GM03348 (cell line): ENCODE measurements at places on chromosomes 1 and 21.

DNA sequence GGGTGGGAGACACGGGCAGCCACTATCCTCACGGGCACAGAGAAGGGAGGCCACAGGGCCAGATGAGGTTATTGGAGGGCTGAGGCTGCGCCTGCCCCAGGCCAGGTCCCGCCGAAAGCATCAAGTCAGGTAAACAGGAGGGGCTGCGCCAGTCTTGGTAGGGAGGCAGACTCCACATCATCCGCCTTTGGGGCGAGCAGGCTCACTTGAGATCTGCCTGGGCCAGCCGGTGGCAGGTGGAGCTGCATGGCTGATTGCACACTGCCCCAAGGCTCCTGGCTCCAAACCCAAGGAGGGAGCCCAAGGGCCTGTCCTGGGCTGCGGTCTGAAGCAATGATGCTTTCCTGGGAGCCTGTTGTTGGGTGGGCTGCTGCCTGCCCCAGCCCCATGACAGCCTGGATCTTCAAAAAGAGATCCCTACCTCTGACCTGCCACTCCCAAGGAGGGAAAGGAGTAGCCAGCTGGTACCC lies 4.6 kb downstream of the SMIM1 start:
- no peak for DNase-seq

DNA sequence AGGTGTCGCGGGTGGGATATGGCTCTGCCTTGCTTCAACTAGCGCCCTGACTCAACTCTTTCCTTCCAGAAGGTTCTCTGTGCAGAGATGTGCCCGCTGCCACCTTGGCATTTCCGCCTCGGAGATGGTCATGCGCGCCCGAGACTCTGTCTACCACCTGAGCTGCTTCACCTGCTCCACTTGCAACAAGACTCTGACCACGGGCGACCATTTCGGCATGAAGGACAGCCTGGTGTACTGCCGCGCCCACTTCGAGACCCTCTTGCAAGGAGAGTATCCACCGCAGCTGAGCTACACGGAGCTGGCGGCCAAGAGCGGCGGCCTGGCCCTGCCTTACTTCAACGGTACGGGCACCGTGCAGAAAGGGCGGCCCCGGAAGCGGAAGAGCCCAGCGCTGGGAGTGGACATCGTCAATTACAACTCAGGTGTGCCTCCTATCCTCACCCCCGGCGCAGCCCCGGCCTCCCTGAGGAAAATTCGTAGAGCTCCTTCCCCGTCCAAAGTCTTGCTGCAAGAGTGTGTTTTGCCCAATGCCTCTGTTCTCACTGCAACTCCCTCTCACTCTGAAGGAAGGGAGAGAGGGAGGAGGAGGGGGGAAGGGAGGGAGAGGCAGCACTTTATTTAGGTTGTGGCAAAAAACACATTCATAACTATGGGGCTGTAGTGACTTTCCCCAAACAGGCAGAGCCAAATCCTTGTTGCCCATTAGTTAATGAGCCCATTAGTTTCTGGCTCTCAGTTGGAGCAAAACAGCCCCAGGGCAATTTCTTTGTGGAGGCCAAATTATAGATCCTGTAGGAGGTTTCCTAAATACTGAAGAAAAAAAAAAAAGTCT lies 4.3 kb downstream of the LHX9 start:
- no peak for DNase-seq

GRCh38 chr1:116436611-116436970 lies 63.5 kb downstream of the ATP1A1 start:
- no peak for DNase-seq

GRCh38 chr1:47898133-47898845 lies 98.9 kb downstream of the TRABD2B start:
- no peak for DNase-seq

GRCh38 chr21:19781881-19782652 lies 1216.1 kb upstream of the NCAM2 start:
- DNase-seq: no peak

DNA sequence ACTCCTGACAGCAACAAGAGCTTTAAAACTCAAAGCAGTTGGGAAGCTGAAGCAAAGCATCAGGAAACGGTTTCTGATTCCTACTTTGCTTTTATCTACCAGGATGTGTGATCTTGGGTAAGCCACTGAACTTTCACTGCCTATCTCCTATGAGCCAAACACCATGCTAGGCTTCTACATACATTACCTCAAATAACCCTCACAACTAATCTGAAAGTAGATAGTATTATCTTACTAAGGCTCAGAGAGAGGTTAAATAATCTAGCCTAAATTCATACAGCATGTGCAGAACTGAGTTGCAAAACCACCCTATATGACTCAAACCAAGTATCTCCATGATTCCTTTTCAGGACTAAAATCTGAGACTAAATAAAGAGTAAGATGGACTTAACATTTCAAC lies 83.8 kb downstream of the EVI5 start:
- peak; percentile 12 for DNase-seq

DNA sequence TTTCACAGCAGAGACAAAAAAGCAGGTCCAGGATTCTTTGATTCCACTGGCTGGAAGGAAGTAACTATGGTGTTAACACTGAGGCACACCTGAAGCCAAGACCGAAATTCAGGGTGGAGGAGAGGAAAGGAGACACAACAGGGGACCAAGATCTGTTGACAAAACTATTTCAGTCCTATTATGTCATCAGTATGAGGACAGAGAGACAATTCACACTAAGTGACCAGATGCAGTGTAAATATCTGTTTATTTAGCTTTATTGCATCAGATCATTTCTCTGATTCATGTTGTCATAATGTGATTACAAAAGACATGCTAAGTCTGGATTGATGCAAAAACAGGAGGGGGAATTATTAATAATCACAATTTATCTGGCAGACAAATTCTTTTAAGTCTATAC lies 118.8 kb downstream of the SIPA1L2 start:
- DNase-seq: no peak

DNA sequence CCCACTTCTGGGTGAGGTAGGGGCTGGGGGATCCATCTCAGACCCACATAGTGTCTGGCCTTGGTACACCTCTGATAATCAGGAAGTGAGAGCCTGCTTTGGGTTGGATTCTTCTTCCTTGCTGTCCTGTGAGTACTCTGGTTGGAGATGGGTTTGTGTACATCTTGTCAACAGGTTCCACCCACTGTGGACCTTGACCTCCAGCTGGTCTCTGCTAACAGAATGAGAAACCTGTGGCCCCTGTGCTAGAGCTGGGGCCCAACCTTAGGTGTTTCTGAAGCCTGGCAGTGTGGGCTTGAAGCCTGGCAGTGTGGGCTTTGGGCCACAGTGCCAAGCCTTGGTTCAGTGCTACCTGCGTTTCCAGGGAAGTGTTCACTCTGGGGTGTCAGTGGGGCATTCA lies 2.6 kb downstream of the ZBTB48 start:
- no peak for DNase-seq

GRCh38 chr1:99587008-99587407 lies 58.9 kb upstream of the PALMD start:
- no peak for DNase-seq

GRCh38 chr21:46078322-46078977 lies 19.5 kb upstream of the COL6A2 start:
- DNase-seq: peak; percentile 66

DNA sequence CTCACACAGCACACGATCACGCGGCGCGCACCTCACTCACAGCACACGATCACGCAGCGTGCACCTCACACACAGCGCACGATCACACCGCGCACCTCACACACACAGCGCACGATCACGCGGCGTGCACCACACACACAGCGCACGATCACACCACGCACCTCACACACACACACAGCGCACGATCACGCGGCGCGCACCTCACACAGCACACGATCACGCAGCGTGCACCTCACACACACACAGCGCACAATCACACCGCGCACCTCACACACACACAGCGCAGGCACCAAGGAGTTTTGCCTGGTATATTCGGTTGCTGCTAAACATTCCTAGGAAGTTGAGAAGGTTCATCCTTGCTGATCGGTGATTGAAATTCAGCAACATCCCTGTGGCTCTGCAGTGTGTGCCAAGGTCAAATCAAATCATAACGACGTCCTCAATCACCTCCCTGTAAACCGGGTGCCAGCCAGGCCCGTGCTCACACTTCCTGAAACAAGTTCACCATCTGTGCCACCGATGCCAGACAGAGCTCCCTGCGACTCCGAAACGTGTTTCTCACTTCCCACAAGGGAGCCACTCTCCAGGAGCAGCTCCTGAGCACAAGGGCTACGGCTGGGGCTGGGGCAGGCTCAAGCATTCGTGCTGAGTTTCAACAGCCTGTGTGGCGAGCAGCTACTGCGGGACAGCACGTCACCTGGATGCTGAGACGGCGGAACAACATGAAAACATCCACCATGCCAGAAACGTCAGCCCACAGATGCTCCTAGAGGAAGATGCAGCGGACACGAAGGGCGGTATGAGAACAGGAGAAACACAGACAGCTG lies 30.2 kb downstream of the WDR4 start:
- no peak for DNase-seq

GRCh38 chr1:162217706-162218105 lies 148.2 kb downstream of the NOS1AP start:
- DNase-seq: no peak

DNA sequence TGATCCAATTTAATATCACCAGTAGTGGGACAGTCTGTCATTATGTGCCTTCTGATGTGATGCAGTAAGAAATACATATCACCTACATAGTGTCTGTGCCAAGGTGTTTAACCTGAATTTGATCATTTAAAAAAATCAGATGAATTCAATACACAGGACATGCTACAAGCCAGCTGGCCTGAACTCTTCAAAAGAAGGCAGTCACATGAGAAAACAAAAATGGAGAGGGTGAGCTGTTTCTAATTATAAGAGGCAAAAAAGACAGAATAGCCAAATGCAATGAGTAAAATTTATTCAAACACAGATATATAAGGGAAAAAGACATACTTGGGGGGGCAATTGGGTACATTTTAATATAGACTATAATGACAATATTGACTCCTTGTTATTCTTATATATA lies 66.5 kb downstream of the ST3GAL3 start:
- no peak for DNase-seq

- no peak for DNase-seq
These were observed 345.5 kb upstream of the LYPLAL1 start for GRCh38 chr1:218828125-218828650.

DNA sequence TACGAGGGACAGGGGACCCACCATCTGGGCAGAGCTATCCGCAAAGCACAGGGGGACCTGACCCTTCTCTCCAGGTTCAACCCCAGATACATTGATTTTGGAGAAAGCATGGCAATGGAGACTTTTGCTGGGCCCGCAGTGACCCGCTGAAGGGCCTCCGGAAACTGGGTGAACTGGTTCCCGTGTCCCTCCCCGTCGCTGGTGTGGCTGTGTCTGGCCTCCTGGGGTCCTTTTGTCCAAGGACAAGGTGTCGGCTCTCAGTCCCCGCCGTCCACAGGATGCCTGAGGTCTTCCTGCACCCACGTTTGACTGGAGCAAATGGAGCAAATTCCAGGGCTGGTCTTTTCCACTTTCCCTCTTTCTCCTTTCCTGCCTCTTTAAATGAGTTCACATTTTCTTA lies 176.3 kb downstream of the PRDM16 start:
- no peak for DNase-seq

GRCh38 chr1:247218121-247218651 lies 37.7 kb upstream of the VN1R5 start:
- no peak for DNase-seq

GRCh38 chr1:221743416-221744208 lies 1.7 kb upstream of the DUSP10 start:
- no peak for DNase-seq

- peak; percentile 91 for DNase-seq
These were observed 34.8 kb downstream of the MX1 start for GRCh38 chr21:41460578-41461527.

DNA sequence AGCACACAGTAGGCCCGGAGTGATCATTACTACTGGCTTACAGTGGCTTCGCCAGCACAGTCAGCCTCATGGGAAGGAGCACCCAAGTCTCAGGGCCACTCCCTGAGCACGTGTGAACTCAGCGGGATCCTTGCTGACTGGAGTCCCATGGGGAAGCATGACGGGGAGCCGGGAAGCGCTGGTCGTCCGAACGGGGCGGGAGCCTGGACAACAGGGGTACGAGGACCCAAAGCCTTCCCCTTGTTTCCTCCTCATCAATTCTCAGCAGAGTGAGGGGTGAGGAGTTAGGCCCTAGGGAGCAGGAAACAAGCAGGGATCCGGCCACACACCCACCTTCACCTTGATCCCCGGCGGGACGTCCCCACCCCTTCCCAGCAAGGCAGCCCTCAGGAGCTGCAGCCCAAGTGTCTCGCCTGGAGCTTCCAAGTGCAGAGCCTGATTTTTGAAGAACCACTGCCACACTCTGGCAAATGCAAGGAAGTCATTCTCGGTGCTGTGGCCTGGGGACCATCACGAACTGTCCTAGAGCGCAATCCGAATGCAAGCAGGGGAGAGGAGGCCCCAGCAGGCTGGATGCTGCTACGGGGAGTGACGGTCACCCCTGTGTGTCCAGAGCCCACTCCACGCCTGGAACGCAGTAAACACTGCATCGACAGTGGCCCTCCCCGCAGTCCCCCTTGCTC lies 35.5 kb downstream of the TOMM20 start:
- DNase-seq: peak; percentile 72

- DNase-seq: no peak
These were observed 56.7 kb downstream of the S1PR1 start for GRCh38 chr1:101293461-101294051.

- no peak for DNase-seq
These were observed 104.2 kb upstream of the SOX13 start for GRCh38 chr1:203968761-203969160.

DNA sequence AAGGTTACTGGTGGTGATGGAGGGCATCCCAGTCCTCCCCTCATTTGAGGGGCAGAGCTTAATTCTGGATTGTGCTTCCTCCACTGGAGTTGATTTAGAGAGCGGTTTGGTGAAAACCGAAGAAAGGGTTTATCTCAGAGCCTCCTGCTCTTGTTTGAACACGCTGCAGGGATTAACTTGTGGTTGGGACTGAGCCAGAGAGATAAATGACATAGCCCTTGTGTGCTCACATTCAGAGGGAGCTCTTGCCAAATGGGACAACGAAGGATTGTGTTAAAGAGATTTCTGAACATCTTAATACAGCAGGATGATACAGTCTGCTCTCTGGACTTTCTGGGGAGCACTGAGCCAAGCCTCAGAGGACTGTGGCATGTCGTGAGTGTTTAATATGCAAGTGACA lies 308.2 kb downstream of the DISC1 start:
- no peak for DNase-seq
